ENCODE measurements at places on chromosomes 12 and 14.

DNA sequence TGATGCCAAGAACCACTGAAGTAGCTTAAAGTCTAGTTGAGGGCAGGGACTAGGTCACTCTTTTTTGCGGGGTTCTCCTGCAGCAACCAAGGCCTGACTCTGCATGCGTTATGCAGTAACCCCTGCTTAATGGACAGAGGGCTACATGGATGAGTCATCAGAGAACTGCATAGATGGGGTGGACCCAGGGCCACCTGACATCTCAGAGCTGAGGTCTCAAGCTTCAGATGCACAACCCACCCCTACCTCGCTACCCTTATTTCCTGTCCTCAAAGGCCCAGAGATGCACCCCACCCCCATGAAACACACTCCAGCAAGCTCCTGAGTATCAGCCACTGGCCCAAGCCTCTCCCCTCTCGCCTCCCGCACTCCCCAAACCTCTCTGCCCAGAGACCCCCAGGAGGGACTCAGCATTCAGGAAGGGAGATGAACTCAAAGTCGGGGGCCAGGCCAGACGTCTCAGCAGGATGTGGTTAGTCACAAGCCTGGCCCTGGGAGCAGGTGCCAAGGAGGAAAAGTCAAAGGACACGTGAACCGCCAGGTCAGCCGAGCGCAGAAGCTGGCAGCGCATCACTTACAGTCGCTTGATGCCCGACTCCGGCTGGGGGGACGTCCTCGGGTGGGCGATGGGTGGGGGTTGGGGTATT lies 25.8 kb downstream of the SNRNP35 start:
- no peak for DNase-seq

DNA sequence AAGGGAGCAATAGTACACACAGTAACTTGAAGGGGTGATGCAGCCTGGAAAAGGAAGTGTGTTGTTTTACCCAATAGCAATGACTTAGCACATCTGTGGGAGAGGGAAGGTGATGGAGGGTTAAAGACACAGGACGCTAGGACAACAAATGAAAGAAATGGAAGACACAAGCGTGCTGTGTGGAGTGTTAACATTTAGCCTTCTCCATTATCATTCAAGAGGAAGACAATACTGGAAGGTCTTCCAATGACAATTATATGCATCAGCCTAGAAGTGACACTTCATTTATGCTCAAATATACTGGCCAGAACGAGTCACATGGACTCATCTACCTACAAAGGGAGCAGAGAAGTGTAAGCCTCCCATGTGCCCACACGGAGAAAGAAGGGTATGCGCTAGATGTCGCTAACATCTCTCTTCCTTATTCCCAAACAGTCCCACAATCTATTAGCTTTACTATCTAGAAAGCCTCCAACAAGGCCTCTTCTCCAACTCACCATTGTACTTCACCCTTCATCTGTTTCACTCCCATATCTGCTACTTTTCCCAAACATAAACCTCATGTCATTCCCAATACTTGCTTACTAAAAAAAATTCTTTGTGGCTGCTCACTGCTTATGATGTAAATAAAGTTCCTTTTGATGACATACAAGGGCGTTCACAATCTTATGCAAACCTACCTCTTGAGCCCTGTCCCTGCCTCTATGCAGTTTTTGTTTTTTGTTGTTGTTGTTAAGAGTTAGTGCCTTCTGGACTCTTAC lies 20.3 kb downstream of the PPM1H start:
- DNase-seq: no peak

GRCh38 chr14:103161054-103161397 lies 37.8 kb downstream of the TNFAIP2 start:
- no peak for DNase-seq

- no peak for DNase-seq
These were observed 453.7 kb upstream of the RGS6 start for GRCh38 chr14:71478542-71478941.

GRCh38 chr12:114269153-114269552 lies 136.8 kb downstream of the TBX5 start:
- no peak for DNase-seq

DNA sequence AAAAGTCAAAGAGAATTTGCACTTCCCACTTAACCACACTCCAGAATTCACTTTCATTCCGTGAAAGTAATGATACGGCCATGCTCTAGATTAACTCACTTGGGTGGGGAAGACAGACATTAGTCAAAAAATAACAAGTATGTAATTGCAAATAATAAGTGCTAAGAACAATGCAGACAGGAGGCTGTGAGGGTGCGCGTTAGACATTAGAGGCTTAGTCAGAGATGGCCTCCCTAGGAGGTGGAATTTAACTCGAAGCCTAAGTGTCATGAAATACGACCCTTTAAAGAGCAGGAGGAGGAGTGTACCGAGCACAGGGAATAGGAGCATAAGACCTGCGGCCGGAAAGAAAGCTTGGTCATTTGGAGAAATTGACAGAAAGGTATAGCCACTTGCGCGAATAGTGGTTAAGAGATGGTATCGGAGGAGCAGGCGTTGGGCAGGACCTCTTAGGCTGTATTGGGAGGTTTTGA lies 628 bp downstream of the SNRPF start:
- no peak for DNase-seq

DNA sequence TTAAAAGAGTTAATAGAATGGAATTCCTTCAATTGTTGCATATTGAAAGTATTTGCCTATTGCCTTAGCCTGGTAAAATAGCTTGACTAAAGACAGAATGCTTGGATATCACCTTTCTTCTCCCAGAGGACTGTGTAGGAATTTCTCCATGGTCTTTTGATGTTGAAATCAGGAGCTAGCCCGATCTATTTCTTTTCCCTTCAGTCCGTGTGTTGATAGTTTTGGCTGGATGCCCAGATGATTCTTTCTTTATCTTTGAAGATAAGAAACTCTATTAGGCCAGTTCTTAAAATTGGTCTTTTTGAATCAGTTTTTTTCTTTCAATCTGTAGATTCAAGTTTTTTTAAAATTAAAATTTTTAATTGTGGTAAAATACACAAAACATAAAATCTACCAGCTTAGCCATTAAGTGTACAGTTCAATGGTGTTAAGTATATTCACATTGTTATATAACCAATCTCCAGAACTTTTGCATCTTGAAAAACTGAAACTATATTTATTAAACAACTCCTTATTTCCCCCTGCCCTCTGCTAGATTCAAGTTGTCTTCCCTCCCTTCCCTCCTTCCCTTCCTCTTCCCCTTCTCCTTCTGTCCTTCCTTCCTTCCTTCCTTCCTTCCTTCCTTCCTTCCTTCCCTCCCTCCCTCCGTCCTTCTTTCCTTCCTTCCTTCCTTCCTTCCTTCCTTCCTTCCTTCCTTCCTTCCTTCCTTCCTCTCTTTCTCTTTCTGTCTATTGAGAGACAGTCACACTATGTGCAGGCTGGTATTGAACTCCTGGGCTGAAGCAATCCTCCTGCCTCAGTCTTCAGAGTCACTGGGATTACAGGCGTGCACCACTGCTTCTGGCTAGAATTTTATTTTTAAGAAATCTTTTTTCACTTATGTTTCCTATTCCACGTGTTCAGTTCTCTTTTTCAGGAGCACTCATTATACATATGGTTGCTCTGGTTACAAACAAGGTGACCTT lies 10.1 kb downstream of the LACRT start:
- DNase-seq: no peak

- no peak for DNase-seq
These were observed 314 bp upstream of the HOTAIR start for GRCh38 chr12:53975064-53975471.

GRCh38 chr12:128745772-128746689 lies 77.7 kb downstream of the SLC15A4 start:
- DNase-seq: no peak

DNA sequence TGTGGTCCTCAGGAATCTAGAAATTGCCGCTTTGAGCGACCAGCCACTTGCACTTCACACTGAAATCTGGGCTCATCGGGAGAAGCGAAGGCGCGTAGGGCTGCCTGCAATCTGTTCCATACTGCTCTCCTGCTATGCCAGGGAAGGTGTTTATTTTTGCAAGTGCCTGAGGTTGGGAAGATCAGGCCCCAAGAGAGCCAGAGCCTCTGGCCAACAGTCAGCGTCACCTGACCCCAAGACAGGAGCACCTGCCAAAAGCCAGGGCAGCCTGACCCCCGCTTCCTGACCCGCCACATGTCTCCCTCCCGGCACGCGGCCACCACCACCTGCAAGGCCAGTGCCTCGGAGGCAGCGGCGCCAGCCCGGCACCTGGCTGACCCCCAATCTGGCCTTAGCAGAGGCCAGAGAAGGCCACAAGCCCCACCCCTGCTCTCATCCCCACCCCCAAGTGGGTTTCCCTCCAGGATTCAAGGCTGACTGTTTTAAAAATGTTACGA lies 94.4 kb downstream of the CHGA start:
- no peak for DNase-seq

- DNase-seq: peak; percentile 50
These were observed 552 bp upstream of the SCN8A start for GRCh38 chr12:51590347-51591015.

DNA sequence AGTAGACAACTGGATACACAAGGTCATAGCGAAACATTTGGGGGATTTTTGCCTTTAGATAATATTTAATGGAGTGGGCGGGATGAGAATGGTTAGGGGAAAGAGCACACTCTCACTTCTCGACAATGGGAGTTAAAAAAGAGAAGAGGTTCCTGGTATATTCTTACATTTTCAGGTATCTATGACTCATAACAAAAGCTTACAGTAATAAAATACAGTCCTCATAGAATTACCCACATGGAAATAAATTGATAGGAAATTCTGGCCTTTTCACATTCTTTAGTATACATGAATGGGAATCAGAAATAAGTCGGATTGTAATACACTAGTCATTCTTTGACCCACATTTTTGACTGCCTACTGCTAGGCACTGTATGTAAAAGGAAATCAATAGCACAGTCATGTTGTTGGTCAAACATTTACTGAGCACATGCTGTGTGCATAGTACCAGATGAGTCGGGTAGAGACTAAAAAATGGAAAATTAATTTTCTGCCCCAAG lies 8.2 kb upstream of the CRADD start:
- DNase-seq: no peak
